ENCODE measurements at places on chromosomes 13 and 19.
A peak's percentile ranks its signal among the peaks of the same experiment; 100 is the strongest.

DNA sequence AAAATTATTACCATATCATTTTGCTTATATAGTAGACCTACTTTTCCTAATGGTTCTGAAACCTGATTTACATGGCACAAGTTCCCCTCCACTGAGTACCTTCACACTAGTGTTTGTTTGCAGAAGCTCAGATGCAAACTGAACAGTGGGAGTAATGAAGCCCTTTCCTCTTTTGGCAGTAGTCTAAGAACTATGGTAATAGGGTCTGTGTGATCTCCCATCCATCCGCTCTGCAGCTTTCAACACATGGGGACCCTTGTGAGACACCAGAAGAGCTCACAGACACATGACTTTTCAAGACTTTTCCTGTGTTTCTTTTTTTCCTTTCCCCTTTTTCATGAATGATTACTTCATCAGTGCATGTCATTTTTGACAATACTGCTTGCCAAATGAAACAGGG, 336.0 kb downstream of the ATP8A2 start:
- DNase-seq: no peak

DNA sequence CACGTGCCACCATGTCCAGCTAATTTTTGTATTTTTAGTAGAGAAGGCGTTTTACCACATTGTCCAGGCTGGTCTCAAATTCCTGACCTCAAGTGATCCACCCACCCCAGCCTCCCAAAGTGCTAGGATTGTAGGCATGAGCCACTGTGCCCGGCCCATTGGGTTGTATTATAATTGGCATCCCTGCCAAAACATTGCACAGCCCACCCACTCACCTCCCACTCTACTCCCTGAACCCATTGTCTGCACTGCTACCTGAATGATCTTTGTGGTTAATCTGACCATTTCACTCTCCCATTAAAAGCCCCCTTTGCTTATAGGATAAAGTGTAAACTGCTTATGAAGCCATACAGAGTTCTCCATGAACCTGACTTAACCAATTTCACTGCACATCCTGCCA, 26.3 kb upstream of the KCTD12 start:
- DNase-seq: no peak

- DNase-seq: no peak
These were observed 75.3 kb upstream of the SCEL start for GRCh38 chr13:77460195-77460594.

GRCh38 chr13:42108217-42108616, 59.8 kb downstream of the DGKH start:
- no peak for DNase-seq

DNA sequence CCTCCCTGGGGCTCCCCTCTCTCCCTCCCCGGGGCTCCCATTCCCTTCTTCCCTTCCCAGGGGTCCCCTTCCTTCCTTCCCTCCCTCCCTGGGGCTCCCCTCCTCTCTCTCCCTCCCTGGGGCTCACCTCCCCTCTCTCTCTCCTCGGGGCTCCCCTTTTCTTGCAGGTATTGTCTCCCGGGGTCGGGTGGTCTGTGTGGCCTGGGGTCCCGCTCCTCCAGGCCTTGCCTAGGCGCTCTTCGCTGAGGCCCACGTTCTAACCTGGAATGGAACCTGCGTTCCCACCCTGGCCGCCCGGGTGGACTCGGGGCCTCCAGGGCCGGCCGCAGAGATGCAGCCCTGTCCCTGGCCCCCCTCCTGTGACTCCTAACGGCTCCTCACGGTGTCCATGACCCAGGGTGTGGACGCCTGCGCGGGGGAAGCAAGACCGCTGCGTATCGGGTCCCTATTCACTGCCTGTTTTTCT, 940 bp upstream of the DCUN1D2 start:
- no peak for DNase-seq

GRCh38 chr13:111474136-111475002, 153.9 kb downstream of the TEX29 start:
- DNase-seq: no peak

- peak; percentile 15 for DNase-seq
These were observed 126.5 kb downstream of the NALCN start for GRCh38 chr13:101289764-101290163.

DNA sequence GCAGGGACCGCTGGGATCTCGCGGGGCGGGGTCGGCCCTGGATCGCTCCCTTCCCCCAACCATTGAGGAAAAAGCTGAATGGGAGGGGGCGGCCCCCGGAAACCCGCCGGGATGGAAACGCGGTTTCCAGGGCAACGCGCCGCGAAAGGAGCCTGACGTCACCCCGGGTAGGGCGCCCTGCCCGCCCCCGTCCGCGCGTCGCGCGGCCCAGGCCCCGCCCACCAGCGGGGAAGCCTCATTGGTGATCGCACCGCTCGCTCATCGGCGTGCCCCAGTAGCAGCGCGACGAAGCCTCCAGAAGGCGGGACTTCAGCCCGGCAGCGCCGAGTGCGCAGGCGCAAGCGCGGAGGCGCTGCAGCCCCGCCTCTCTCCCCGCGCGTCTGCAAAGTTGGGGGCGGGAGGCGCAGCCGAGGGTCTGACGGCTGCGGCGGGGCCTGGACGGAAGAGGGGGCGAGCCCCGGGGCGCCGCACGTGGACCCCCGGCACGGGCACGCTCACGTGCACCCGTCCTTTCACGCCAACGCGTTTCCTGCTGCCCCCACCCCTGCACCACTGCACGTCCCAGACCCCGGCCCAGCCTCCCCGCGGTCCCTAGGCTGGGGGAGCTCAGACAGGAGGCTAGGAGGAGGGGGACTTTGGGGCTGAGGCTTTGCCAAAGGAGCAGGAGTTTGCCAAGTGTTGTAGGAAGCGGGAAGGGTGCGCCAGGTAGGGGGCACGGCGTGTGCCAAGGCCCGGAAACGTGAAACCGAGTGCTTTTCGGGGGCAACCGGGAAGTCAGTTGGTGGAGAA, 8.2 kb upstream of the CIRBP start:
- peak; percentile 92 for DNase-seq

GRCh38 chr13:42762917-42763316, 18.5 kb upstream of the FAM216B start:
- DNase-seq: no peak

GRCh38 chr13:48377857-48378256, 35.1 kb downstream of the LPAR6 start:
- DNase-seq: no peak

DNA sequence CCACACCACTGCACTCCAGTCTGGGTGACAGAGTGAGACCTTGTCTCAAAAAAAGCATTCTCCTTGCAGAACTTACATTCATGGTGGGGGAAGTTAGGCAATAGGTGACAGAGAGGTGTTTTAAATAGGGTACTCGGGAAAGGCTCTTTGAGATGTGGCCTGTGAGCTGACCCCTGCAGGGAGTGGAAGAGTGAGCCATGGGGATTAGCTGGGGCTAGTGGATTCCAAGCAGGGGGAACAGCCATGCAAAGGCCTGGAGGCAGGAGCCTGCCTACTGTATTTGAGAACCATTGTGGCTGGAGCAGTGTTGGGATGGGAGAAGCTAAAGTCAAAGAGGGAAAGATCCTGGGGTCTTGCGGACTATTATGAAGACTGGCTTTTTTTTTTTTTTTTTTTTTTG, 3.9 kb upstream of the DMKN start:
- DNase-seq: no peak

- DNase-seq: no peak
These were observed 1198.2 kb upstream of the PCDH20 start for GRCh38 chr13:62613819-62614218.

DNA sequence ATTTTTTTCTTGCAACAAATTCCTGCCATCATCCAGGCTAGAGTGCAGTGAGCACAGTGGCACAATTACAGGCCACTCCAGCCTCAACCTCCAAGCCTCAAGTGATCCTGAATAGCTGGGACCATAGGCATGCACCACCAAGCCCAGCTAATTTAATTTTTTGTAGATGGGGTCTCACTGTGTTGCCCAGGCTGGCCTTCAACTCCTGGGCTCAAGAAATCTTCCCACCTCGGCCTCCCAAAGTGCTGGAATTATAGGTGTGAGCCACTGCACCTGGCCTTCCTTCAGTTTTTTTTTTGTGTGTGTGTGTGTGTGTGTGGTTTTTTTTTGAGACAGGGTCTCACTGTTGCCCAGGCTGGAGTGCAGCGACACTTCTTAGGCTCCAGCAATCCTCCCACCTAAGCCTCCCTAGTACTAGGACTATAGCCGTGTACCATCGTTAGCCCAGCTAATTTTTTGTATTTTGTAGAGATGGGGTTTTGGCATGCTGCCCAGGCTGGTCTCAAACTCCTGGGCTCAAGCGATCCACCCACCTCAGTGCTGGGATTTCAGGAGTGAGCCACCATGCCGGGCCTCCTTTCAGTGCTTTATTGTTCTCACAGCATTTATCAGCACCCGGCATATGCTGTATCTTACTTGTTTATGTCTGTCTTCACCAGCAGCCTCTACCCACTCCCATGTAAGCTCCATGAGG, 5.9 kb upstream of the SRRM5 start:
- DNase-seq: no peak

DNA sequence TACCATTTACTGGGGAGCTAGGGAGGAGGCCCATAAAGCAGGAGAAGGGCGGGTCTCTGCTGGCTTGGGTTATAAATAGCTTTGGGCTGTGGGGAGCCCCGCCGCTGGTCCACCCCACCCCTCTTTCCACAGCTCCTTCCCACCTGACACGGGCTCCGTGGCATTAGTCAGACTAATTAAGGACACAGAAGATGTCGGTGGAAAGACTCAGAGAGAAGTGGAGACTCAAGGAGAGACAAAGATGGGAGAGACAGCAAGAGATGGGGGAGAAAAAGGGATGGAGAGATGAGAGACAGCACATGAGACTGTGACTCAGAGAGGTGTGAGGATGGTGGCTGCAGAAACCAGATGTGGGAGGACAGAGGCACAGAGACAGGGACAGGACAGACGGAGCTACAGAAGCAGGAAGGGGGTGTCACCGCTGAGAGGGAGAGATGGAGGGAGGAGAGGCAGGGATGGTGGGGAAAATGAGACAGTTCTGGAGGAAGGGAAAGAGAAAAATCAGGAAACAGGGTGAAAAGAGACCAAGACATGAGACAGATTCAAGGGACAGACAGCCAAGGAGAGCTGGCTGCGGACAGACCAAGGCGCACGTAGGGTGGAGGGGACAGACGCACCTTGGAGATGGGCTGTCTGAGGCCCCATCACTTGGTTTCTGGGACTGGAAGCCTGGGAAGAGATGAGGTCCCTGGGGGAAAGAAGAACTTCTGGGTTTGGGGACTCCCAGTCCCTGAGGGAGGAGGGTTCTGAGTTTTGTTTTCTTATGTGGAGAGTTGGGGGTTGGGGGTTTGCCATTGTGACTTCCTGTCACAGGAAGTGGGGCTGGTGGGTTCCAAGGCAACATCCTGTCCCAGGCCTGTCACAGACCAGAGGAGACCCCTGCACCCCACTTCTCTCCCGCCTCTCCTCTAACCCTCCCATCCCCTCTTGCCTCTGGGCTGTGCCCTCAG, 4.1 kb downstream of the ARHGEF1 start:
- no peak for DNase-seq

- DNase-seq: no peak
These were observed 1332.0 kb upstream of the PCDH20 start for GRCh38 chr13:62747629-62748028.

- DNase-seq: no peak
These were observed 18.8 kb downstream of the PDCD5 start for GRCh38 chr19:32599736-32600157.

DNA sequence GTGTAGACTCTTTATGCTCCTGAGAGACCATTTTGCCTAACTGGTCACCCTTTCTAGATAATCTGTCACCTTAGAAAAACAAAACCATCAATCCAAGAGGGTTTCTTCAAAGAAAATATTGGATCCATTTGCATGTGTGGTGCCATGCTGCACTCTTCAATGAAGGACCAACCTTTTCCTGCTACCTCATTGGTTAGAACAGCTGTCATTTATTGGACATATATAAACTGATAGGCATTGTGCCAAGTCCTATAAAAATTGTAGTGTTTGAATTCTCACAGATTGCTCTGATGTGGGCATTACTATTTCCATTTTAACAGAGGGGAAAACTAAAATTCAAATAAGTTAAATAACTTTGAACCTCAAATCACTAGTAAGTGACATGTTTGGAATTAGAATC, 333.2 kb downstream of the MYO16 start:
- DNase-seq: no peak

GRCh38 chr19:6712231-6712630, 8.2 kb downstream of the C3 start:
- no peak for DNase-seq

DNA sequence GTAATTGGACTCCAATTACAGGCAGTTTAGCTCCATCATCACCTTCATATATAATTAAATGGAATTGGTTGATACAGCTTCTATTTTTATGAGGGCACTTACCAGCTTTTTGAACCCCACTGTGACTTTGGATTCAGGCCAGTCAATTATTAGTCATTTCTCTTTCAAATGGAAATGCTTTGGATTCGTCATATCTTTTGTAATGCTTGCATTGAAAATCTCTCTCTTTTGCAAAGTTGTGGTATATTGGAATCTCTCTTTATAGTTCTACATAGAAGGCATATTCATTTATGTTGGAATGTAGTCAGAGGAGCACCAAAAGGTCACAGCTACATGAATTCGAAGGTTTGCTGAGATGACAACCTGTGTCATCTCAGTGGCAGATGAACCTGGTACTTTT, 1074.3 kb upstream of the SLC10A2 start:
- no peak for DNase-seq

DNA sequence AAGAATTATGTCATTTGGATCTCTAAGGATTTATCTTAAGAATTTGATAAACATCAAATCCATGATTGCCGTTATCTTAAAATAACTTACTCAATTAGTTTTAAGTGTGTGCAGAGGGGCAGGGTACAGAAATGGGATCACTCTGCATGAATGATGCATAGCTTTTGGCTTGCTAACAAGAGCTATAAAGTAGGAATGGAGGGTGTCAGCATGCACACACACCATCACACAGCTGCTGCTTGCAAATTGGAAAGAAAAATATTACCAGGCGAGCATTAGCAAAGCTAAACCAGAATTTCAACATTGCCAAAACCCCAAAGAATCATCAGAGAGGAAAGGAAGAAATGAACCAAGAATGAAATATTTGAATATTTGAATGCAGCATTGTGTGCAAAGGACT, 580.6 kb downstream of the LMO7 start:
- DNase-seq: no peak

DNA sequence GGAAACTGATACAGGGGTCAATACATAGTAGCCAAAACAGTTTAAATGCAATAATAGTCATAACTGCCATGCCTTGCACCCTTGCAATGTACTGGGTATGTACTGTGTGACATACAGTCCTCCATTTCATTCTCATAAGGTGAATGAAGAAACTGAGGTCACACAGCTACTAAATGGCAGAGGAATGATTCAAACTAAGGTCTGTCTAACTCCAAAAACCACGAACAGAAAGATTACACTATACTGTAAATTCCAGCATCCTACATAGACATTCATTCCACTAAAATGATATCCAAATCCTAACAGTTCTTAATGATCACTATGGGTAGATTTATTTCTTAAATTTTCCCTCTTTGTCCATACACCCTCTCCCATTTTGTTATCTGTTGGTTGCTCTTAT, 238.1 kb upstream of the SERP2 start:
- no peak for DNase-seq

Measured in nucleus accumbens (tissue), 56 donors.